ENCODE measurements at places on chromosomes 2 and 18. TPM values are rescaled to one million over a fixed set of nuclear protein-coding genes. Genes with fewer than 3 reads are reported as not detected.

- no peak for DNase-seq
These were observed 13.4 kb upstream of the HRH4 start for GRCh38 chr18:24446953-24447538.

- DNase-seq = no peak
These were observed 9.5 kb downstream of the COPS7B start for GRCh38 chr2:231795525-231796327.

- no peak for DNase-seq
These were observed 75.4 kb upstream of the GRB14 start for GRCh38 chr2:164696634-164697033.

DNA sequence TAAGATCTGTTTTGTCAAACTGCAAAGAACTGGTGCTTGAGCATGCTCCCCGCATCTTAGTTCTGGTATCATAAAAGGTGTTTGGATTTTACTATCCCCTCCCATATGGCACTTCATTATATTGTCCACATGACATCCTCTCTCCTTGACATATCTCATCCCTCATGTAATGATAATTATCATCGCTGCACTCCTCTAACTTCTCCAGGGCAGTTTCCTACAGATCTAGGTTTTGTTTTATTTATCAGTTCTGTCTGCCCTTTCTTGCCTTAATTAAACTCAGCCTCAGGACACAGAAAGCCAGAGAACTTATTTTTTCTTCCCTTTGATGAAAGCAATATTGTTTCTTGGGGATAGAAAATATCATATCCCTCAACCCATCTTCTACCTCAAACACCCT is 129.6 kb upstream of the DDX18 start:
- no peak for DNase-seq

DNA sequence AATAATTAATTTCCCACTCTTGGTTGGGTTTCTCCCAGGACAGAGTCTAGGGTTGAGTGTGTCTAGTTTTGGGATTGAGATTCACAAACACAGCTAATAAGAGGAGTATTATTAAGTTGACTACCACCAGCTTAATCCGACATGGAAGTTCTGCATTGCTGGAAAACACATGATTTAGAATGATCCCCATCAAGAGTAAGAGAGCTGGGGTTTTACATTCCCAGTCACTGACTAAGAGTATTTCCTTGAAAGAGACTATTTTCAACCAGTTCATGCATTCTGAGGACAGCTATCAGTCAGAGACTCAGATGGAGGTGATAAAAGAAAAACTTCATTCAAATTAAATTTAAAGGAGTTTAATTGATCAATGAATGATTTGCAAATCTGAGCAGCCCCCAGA is 334.6 kb upstream of the LRATD1 start:
- no peak for DNase-seq

DNA sequence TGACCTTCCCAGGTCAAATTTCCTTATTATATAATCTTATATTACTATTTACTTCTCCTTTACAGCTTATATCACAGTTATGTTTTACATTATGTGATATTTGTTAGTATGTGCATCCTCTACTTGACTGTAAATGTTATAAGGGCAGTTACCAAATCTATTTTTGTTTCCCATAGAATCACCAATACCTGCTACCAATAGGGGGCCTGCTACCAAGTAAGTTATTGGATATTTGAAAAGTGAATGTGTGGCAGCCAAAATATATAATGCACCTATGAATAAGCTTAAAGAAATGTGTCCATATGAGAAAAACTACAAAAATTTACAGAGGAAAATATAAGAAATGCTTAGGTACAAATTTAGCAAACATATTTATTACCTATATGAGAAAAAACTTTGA is 23.9 kb upstream of the CTAGE1 start:
- no peak for DNase-seq

DNA sequence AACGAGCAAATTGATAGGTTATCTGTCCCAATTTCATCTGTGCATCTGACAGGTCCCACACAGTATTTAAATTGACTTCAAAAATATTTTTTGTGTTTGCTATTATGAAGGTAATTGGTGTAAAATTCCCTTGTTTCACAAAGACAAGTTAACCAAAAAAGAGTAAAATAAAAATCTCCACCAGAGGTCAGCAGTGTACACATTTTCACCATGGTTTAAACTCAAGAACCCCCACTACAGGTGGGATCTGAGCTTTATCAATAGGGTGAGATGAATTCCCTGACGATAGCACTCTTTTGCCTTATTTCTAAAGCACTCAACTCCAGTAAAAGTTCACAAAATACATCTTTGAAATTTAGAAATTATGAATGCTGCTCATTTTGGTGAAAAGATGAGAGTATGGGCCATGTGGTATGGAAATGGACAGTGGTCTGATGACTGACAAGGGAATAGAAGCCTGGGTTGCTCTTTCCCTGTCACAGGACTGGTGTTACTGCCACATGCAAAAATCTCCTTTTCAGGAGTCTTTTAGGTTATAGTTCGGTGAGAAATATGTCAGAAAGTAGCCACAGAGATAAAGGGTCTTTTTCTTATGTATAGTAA is 68.0 kb downstream of the SERPINB8 start:
- no peak for DNase-seq

DNA sequence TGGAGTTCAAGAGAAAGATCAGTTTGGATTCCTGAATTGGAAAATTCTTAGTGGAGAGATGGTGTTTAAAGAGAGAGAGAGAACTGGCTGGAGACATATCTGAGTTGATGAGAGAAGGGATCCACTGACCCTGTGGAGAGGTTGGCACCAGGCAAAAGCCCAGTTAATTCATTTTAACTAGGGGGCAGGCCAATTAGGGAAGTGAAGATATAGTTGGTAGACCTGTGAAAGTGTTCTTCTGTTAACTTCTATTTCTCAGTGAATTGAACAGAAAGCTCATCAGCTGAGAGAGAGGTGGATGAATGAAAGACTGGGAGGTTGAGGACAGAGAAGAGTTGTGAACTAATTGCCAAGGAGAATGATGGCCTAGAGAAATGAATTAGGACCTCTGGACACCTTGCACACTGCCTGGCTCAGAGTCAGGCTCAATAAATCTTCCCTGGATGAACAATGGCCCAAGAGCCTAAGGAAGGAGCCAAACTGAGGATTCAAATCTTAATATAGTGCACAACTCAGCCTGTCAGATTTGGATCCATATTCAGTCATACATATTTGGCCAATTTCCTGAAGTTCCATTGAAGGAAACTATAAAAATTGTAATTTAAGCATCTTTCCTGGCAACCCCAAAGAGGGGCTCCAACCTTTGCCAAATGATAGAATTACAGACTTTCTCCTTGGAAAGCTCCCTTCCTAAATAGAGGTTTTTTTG is 82.2 kb upstream of the RMDN2 start:
- DNase-seq = no peak

The GPN1 gene
- 17.5 TPM for total RNA-seq

The SLC19A3 gene
- total RNA-seq = 2.5 TPM

The MROH2A gene
- not detected for total RNA-seq
